Glomerular endothelial cell (primary cell): ENCODE measurements at places on chromosomes 7 and 10. TPM values are rescaled to one million over a fixed set of nuclear protein-coding genes. Genes with fewer than 3 reads are reported as not detected.

The PRKAR1B gene
- total RNA-seq: 31.9 and 34.3 TPM in 2 replicates

The PRPS1L1 gene
- total RNA-seq: not detected in 2 replicates

The CC2D2B gene
- 0.47 TPM in 1 of 2 replicates, not detected in the other for total RNA-seq

The ATXN7L1 gene
- total RNA-seq: 8.8 and 11.7 TPM in 2 replicates

The MYPN gene
- 1.1 and 3.7 TPM in 2 replicates for total RNA-seq

The DYDC2 gene
- total RNA-seq: not detected in 2 replicates

The GLI3 gene
- 7.0 and 10.9 TPM in 2 replicates for total RNA-seq

The EIF5AL1 gene
- total RNA-seq: 0.53 TPM in 2 replicates

The FGFBP3 gene
- total RNA-seq: 0.63 and 0.93 TPM in 2 replicates

The ZNF22 gene
- total RNA-seq: 18.5 and 22.5 TPM in 2 replicates

The GIMAP1 gene
- total RNA-seq: 6.5 and 12.1 TPM in 2 replicates

The ACTL6B gene
- not detected in 2 replicates for total RNA-seq

The CYP3A4 gene
- total RNA-seq: not detected in 2 replicates

The ASIC3 gene
- total RNA-seq: 0.15 and 1.6 TPM in 2 replicates

The CPA4 gene
- 20.2 and 27.7 TPM in 2 replicates for total RNA-seq

The EPHB6 gene
- 3.5 and 3.8 TPM in 2 replicates for total RNA-seq

The DNAH11 gene
- total RNA-seq: under 0.01 and 3.4 TPM in 2 replicates

The WNT2 gene
- total RNA-seq: not detected in 2 replicates

The HOXA2 gene
- total RNA-seq: 0.24 and 0.82 TPM in 2 replicates

The FBXO24 gene
- total RNA-seq: not detected in 2 replicates

The ACTA2 gene
- 62.1 and 106 TPM in 2 replicates for total RNA-seq

The KCTD7 gene
- total RNA-seq: 7.9 and 12.5 TPM in 2 replicates

The CALCR gene
- total RNA-seq: not detected in 2 replicates

The TSPAN15 gene
- 189 and 426 TPM in 2 replicates for total RNA-seq

The JCAD gene
- total RNA-seq: 57.5 and 107 TPM in 2 replicates

The TNRC18 gene
- 70.9 and 99.1 TPM in 2 replicates for total RNA-seq

The GPR26 gene
- total RNA-seq: not detected in 2 replicates

The LIPF gene
- total RNA-seq: 0.18 TPM in 1 of 2 replicates, not detected in the other

The SFTPA1 gene
- total RNA-seq: not detected in 2 replicates

The SFTPA2 gene
- not detected in 2 replicates for total RNA-seq

The SYT15B gene
- 1.1 TPM in 1 of 2 replicates, not detected in the other for total RNA-seq

The PON1 gene
- not detected in 2 replicates for total RNA-seq

The ANKRD1 gene
- total RNA-seq: 168 and 436 TPM in 2 replicates

The TMEM270 gene
- not detected in 2 replicates for total RNA-seq
